ENCODE measurements at places on chromosomes 11 and 22. TPM values are rescaled to one million over a fixed set of nuclear protein-coding genes. Genes with fewer than 3 reads are reported as not detected.

GRCh38 chr11:134654161-134654915, 242.3 kb upstream of the B3GAT1 start:
- DNase-seq = peak; percentile 37

DNA sequence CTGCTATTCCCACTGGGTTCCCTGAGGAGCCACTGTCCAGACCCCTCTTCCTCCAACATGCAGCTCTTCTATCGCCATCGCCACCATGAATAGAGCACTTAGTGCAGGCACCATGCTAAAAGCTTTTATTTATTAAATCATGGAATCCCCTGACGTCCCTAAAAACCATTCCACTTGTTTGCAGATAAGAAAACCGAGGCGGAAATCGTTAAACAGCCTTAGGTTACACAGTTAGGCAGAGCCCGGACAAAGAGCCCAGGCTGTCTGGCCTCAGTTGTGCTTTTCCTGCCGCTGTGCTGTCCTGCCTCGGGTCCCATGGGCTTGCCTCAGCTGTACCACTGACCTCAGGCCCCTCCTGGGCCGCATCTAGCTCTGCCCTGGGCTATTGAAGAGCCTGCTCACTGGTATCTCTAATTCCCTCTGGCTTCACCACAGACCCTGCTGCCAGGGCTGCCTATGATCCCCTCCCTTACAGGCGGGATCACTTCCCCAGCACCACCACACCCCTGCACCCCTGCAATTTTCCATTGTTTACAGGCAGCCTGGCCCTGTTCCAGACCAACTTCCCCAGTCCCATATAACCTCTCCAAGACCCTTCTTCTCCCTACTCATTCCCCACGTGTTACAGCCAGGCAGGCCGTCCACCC, 13.0 kb upstream of the TUB start:
- DNase-seq = no peak

BEST1 gene
- total RNA-seq = 1.1 TPM

DNA sequence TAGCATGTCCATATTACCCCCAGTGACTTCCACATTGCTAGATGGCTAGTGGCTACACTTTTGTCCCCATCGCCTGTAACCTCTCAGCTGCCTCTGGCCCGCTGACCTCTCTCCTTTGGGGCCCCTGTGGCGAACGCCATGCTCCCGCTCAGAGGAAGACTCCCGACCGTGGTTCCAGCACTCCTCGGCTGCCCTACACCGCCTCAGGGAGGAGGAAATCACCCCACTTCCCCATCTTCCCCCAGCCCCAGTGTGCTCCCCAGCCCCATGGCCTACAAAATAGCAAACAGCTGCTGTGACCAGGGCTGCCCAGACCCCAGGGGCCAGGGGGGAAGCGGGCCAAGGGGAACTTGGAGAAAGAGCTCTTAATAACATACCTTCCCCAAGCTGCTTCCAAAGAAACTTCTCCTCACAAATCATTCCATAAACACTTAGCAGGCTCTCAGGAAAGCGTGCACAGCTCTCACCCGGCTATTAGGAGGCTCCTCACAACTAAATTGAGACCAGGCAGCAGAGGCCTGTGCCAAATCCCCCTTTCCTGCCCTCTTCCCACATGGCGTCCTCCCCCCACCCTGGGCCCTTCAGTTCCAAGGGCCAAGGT, 63.5 kb upstream of the WNT11 start:
- no peak for DNase-seq

EIF4G2 gene
- total RNA-seq = 1,220 TPM

- no peak for DNase-seq
Observed at GRCh38 chr11:14643697-14644225, at the start of gene PDE3B. TSS of gene PDE3B (plus strand) at chr11:14643804. CDS start at chr11:14644076, 272 bp downstream.

ARHGAP20 gene
- 8.4 TPM for total RNA-seq

GRCh38 chr11:47270331-47271271, 668 bp downstream of the MADD start:
- DNase-seq = no peak

Data from mesothelial cell of epicardium (in vitro differentiated cells).